Fibroblast of skin of right quadriceps (primary cell): ENCODE measurements at places on chromosomes 5 and 9.

DNA sequence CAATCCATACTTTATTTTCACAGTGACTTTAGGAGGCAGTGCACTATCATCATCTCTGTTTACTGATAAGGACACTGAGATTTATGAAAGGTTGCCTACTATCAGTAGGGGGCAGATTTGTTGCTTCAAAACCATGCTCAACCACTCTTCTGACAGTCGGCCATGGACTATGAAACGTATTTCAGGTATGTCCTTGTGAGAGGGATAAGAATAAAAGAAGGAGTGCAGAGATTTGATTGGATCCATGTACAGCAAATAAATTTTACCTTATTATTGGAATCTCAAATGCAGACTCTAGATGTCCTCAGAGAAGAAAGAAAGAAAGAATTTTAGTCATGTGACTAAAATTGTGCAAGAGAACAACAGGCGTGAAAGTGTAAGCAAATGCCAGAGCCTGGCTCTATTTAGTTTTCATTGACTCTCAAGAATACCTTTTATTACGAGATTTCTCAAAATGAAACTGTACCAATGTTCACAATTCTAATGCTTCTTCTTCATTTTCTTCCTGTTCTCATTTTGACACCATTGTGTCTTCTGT, 296.6 kb upstream of the RASA1 start:
- DNase-seq, result peak; percentile 13

GRCh38 chr5:97037819-97038218, 101.9 kb downstream of the LNPEP start:
- DNase-seq, result no peak

DNA sequence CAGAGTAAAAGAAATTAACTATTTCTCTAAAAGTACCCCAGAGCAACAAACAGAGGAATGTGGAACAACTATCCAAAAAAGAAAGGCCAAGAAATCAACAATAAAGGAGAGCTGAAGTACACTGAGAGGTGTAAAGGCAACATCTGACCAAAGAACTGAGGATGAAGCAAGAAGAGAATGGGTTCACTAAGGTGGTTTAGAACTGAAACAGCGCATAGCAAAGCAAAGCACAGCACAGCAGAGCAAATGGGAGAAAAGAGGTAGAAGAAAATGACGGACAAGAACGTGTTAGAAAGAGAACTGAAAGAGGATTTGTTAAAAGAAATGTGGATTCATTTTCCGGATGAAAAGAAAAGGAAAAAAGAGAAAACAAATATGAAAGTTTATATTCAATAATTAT, 25.8 kb downstream of the RFX3 start:
- no peak for DNase-seq

- DNase-seq, result no peak
These were observed 214.6 kb upstream of the COX7C start for GRCh38 chr5:86403190-86403589.

DNA sequence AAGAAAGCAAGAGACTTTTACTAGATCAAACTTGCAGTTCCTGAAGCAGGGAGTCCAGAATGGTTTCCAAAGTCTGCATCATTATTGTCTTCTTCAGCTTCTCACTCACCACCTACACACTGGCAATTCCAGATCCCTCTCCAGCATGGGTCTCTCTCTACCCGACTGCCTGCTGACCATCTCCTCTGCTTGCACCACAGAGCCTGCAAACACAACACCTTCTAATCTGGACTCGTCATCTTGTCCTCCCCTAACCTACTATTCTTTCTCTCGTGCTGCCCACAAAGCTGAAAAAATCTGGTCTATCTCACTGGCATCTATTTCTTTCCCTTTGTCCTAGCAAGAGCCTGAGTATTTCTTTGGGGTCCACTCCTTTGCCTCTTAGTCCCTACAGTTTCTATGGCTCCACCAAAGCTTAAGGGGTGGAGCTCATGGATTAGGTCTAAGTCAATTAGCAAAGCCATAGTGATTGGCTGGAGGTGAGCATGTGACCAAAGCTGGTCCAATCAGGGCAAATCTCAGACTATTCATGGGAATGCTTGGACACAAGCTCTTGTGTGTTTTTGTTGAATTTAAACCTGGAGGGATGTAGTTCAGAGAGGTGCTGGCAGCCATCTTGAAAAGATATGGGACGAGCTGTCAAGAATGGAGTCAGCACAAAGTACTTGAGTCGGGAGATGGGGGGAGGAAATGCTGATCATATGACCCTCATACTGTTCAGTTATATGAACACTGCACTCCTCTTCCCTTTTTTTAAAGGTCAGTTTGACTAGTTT, 63.5 kb downstream of the GALNT12 start:
- no peak for DNase-seq

- DNase-seq, result no peak
These were observed 74.9 kb downstream of the GTF3C4 start for GRCh38 chr9:132744881-132745755.

- DNase-seq, result no peak
These were observed 33.0 kb downstream of the MAMDC2 start for GRCh38 chr9:70076678-70077077.

DNA sequence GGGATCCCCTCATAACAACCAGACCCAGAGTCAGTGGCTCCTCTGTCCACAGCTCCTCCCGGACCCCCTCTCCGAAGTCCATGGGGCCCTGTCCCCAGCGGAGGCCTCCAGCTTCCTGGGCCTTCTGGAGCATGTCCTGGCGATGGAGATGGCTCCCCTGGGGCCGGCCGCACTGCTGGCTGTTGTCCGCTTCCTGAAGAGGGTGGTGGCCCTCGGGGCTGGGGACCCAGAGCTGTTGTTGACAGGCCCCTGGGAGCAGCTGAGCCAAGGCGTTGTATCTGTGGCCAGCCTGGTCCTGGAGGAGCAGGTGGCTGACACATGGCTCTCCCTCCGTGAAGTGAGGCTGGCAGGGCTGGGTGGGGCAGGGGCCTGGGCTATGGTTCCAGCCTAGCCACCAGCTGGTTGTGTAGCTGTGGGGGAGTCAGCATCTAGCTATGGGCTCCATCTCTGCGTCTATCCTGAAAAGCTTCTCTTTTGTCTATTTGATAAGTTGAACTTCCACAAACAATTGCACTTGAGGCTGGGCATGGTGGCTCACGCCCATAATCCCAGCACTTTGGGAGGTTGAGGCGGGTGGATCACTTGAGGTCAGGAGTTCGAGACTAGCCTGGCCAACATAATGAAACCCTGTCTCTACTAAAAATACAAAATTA, 4.7 kb downstream of the ADGRD2 start:
- DNase-seq, result no peak

GRCh38 chr9:106913276-106913675, 50.3 kb downstream of the ZNF462 start:
- no peak for DNase-seq

- DNase-seq, result no peak
These were observed 21.7 kb upstream of the TENT2 start for GRCh38 chr5:79590396-79590999.
